Midbrain (tissue), 1 donor: ENCODE measurements at places on chromosomes 12 and 14.

DNA sequence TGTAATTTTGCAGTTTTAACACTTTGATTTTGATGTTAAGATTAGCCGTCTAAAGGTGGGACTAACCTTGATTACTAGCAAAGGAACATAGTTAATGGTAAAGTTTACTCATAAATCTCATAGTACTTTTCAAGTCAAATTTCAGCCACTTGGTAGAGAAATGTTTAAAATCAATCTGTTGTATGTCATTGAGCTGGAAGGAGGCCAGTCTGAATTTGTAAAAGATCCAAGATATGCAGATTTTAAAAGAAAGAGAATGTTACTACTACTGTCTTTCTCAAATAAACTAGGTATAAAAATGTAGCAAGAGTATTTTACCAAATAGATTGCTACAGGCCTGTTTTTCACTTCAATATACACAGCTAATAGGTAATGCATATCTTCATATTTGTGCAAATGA, 600.8 kb upstream of the SEL1L start:
- no peak for DNase-seq

DNA sequence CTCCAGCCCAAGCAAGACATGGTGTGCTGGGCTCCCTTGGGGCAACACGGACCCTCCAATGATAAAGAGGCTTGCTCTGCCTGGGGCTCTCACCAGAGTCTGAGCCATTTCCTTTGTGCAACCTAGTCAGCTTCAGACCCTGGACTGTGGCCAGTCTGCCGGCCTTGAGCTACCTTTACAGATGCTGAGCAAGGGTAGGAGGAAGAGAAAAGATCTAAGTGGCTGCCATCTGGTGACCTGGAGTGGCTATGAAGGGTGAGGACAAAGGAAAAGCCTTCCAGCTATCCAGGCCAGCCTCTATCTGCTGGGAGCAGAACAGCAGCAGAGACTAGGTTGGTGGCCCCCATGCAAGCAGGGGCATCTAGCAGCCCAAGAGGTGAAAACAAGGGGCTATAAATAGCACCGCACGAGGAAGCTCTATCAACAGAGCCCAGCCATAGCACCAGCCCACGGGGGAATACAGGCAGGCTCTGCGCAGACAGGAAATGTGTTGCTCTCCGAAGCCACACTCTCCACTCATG, 230.1 kb downstream of the FOXN3 start:
- no peak for DNase-seq

DNA sequence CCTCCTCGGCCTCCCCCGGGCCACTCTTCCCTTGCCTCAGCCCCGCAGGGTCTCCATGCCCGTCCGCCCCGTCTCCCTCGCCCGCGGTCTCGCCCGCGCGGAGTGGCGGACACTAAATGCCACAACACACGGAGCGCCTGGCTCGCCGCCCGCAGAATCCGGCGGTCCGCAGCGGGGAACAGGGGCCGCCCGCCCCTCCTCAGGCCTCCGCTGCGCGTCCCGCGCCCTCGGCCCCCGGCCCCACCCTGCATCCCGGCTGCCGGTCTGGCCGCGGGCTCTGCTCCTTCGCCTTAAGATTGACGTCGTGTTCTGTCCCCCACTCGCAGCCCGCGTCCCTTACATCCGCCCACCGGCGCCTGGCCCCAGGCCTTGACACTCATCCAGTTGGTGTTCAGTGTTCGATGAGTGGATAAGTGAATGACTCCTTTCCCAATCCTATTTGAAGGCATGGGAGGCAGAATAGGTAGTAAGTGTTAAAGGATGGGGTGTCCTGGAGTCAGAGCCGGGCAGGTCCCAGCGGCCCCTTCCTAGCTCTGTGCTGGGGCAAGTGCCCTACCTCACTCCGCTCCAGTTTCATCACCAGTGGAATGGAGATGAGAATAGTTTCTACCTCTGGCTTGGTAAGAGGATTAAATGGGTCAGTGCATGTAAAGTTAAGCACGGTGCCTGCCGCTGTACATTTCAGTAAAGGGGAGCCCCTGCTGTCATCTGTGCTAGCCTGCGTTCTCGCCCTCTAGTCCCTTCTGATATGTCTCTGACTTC, 622 bp downstream of the TECPR2 start:
- peak; percentile 41 for DNase-seq

GRCh38 chr12:47945341-47945728, 18.1 kb upstream of the TMEM106C start:
- DNase-seq, result no peak

- no peak for DNase-seq
Measured at GRCh38 chr12:2835691-2836403, 1.0 kb upstream of the NRIP2 start.

DNA sequence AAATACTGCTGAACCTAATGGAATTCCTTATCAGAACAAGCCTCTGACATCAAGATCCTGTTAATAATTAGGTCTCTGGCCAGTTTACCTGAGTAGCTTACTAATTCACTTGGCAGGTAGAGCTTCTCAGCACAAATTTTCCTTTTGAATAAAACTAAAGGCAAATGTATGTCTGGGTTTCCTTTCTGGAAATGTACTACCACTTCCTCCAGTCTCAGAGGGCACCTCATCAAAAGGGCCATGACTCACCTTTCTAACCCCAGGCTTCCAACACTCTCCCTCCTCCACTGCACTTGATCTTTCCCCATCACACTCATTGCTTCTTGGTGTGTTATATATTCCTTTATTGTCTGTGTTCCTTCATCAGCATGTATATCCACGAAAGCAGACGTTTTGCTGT, 90.5 kb downstream of the SLC2A13 start:
- no peak for DNase-seq

DNA sequence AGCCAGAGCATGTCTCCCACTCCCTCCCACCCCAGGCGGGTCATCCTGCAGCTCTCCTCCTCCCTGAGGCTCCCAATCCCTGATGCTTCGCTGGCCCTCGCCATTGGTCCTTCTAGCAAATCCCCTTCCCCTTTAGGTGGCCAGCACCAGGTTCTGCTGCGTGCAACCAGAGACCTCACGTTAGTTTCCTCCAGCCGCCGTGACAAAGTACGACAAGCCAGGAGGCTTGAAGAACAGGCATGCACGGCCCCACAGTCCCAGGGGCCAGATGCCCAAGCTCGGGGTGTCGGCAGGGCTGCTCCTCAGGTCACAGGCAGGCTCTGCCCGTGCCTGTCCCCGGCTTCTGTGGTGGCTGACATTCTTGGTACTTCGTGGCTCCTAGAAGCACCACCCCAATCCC, 95.8 kb downstream of the RIMBP2 start:
- DNase-seq, result no peak

DNA sequence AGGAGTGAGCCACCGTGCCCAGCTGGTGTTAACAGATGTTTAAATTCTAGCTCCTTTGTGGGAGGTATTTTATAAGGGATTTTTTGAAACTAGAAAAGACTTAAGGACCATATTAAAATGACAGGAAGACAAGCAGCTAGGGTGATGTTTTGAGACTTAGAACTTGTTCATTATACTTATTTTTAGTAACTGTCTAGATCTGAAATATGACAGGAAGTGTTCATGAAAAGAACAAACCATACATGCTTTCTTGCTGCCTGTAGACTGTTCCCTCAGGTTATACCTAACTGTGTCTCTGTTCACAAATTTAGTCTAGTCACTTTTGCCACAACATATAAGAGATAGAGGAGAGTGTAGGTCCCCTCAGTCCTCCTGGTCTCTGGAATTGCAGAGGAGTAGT, 36.9 kb upstream of the KCNH3 start:
- no peak for DNase-seq

- no peak for DNase-seq
Measured at GRCh38 chr12:6612247-6612646, 5.1 kb upstream of the CHD4 start.

GRCh38 chr14:65098586-65098985, 3.7 kb downstream of the MAX start:
- DNase-seq, result no peak

DNA sequence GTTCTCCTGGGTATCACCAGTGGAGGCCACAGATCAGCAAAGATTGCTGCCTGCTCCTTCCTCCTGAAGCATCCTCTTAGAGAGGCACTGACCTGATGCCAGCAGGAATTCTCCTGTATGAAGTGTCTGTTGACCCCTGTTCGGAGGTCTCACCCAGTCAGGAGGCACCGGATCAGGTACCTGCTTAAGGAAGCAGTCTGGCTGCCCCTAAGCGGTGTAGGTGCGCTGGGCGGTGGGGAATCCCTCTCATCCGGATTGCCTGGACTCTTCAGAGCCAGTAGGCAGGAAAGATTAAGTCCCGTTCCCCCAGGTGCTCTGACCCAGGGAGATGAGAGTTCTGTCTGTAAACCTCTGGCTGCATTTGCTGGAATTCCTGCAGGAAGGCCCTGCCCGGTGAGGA, 455.2 kb downstream of the CCDC91 start:
- no peak for DNase-seq

DNA sequence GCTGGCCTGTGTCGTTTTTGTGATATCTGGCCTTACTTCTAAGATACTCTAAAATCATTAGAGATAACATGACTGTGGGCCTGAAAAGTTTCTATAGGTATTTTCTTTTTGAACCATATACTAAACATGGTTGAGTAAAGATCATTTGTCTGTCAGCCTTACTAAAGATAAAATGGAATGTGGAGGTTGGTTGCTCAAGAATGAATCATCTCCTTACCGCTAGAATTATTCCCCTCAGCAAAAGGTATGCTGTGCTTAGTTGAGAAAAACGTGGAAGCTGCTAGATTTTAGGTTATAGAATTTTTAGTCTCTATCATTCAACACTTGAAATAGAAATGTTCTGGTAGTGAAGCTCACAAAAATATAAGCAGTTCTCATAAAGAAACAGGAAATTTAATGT, 407.3 kb downstream of the AEBP2 start:
- no peak for DNase-seq

- DNase-seq, result no peak
Measured at GRCh38 chr12:104551-105081, 38.0 kb downstream of the IQSEC3 start.

- DNase-seq, result no peak
Measured at GRCh38 chr12:116710370-116711150, 27.3 kb downstream of the SPRING1 start.

DNA sequence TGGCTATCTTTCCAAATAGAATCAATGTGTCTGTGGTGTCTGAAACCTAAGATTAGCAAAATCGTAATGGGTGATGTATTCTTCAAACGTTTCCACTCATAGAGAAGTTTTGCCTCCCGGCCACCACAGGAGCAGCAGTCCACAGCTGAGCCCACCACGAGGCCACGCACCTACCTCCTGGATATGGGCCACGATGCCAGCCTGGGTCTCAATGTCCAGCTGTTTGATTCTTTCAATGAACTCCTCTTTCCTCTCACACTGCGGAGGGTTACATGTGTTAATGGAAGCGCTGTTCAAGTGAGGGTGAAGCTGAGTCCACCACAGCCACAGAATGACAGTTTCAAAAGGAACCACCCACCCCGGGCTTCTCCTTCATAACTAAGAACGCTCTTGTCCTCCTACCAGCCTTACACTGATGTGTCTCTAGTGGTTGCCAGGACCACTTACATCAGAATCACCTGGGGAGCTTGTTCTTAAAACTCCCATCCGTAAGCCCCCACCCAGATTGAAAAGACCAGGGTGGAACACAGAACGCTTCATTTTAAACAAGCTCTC, 75.3 kb downstream of the CCDC88C start:
- no peak for DNase-seq

- DNase-seq, result no peak
Measured at GRCh38 chr12:3273409-3273853, 196.3 kb downstream of the TSPAN9 start.

- DNase-seq, result no peak
Measured at GRCh38 chr12:25377469-25378177, 126.9 kb upstream of the KRAS start.

DNA sequence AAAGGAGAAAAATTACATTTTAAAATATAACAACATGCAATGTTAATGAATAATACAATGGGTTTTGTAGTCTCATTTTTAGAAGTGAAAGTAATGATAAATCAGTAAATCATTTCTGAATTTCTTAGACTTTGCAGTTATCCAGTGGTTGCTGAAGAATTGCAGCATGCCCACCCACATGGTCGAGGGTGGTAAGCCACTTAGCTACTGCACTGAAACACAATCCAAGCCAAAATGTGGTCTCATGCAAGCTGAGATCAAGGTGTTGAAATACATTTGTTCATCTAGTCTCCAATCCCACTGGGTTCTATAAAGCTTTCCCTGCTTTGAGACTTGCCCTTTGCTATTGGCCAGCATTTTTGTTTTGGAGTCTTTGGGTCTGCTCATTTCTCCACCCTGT, 247.9 kb downstream of the NELL2 start:
- no peak for DNase-seq

DNA sequence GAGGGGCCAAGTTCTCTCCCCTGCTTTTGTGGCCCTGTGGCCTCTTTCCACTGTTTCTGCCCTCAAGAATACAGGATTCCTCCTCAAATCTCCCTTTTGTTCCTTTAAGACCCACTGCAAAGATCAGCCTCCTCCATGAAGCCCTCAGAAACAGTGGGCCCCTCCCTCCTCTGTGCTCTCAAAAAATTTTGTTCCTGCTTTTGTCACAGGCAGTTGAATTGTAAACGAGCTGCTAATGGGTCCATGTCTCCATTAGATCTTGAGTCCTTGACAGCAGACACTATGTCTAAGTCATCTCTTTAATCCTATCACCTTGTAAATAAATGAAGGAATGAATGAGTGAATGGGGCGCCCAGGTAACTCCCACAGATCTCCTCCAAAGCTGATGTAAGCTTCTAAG, 175.2 kb downstream of the ESRRB start:
- DNase-seq, result no peak

DNA sequence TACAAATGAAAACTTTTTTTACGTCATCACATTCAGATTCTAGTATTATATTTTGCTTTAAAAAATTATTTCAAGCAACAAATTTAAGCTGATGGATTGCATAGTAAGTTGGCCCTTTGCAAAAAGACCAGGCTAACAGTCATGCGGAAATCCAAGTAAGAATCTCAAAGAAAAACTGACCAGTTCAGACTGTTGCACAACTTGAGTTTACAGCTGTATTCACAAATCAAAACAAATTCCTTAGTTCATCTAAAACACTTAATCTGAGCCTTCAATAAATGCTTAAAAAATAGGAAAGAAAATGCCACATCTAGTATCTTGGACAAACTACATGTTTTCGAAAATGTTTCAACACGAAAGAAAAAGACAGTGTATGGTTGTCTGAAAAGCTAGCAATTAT, 847 bp downstream of the CCDC59 start:
- no peak for DNase-seq

DNA sequence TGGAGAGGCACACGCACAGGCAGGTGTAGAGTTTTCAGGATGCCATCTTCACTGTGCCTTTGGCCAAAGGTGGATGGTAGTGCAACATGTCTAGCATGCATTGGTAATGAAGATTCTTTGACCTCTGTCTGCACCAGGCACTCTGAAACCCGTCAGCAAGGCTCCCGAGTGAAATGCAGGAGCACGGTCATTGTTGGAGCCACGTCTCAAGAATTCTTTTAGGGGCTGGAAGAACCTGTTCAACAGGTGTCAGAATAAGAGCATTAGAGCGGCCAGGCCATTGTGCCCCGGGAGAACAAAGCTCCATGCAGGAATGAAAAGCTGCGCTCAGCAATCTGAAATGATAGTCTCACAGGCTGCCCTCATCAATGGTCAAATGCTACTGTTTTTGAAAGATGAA, 40.2 kb upstream of the DICER1 start:
- no peak for DNase-seq

GRCh38 chr14:61064856-61065255, 83.8 kb downstream of the SLC38A6 start:
- no peak for DNase-seq

GRCh38 chr12:122130150-122130549, 43.9 kb downstream of the IL31 start:
- no peak for DNase-seq
